Stimulated activated CD8-positive, alpha-beta memory T cell treated with anti-CD3 and anti-CD28 coated beads, Interleukin-15, amount 100 ng/mL, for 4 hours (primary cell): ENCODE measurements at places on chromosomes 2 and 18.

GRCh38 chr2:143698352-143698751 lies 569.1 kb downstream of the ARHGAP15 start:
- no peak for DNase-seq

- DNase-seq = no peak
These were observed 833.2 kb upstream of the CHAC2 start for GRCh38 chr2:52934323-52934898.

DNA sequence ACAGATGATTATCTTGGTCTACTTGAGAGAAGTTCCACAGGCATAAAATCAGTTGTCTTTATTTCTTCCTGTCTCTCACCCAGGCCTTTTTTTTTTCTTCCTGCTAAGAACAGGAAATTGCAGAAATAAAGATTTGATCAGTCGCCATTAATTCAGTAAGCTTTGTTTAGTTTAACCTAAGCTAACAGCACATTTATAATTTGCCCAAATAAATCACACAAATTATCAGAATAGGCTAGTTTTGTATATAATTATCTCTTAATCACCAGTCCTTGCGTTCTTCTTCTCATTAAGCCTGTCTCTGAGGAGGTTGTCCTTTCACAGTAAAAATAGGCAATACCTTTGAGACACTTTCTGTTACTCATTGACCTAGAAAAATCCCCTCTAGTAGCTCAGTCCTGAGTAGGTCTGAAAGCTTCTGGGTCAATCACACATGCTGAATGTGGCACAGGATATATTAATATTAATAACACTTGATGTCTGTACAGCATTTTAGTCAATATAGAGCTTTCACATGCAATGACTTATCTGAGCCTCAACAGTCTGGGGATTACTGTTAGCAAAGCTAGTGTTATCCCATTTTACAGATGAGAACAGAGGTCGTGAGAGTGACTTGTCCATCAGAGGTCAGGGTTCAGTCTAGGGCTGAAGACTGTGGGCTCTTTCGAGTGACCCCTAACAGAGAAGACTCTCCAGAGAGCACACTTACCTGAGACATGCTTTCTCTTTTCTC lies 11.2 kb upstream of the STK17B start:
- DNase-seq = no peak

DNA sequence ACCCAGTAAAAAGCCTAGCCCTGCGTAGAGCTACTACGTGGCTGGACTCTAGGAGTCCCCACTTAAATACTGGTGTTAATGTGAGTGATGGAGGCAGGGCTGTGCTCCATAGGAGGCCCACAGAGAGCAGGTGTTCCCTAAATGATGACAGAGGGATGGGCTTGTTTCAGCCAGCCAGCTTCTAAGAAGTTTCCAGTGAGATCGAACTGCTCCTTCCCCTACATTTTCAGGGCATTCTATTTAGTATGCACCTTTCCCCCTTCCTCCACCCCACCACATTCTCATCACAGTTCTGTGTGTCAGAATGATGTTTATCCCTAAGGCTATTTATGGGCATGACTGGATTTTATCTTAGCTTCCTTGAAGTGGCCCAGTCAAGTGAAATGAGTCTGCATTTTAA lies 213.0 kb downstream of the TRIB2 start:
- no peak for DNase-seq

DNA sequence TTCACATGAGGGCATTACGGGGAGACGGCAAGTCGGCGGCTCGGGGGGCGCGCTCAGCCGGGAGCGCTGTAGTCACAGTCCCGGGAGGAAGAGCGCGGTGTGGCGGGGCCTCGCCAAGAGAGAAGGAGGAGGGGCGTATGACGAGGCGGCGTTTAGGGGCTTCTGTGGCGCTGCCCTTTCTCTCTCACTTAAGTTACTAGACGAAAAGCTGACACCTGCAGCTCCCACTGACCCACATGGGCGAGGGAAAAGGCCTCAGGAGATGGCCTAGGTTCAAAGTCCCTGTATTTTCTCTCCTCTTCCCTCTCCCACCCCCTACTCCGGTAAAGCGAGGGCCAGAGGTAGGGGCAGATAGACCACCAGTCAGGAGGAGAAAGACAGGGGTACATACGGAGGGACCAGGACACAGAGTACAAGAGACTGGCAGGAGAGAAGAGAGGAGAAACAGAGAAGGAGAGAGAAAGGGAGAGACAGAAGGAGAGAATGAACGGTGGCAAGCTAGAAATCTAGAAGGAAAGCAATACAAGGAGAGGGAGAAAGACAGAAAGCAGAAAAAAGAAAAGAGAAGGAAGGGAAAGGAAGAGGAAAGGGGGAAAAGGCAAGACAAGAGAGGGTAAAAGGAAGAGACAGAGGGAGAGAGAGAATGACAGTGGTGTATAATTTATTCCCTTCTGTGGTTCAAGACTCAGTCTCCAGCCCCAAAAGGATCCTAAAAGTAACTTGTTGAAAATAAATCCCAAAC lies 3.8 kb downstream of the SIX2 start:
- no peak for DNase-seq

GRCh38 chr2:219912491-219912921 lies 285.1 kb downstream of the SLC4A3 start:
- no peak for DNase-seq

DNA sequence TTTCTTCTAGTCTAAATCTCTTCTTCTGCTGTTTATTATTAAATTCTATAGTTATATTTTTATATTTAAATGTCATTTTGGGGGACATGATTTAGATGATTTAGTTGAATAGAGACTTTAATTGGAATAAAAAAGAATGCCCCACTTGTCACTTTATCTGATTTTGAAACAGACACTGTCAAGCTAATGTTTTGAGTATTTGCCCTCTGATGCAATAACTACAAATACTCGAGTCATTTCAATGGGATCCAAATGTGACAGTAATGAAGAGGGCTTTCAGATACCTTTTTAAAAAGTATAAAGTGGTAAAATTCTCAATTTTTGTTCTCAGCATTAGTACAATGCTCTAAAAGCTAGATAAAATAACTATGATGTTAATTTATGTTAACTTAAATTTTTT lies 257.3 kb upstream of the SESTD1 start:
- DNase-seq = no peak

DNA sequence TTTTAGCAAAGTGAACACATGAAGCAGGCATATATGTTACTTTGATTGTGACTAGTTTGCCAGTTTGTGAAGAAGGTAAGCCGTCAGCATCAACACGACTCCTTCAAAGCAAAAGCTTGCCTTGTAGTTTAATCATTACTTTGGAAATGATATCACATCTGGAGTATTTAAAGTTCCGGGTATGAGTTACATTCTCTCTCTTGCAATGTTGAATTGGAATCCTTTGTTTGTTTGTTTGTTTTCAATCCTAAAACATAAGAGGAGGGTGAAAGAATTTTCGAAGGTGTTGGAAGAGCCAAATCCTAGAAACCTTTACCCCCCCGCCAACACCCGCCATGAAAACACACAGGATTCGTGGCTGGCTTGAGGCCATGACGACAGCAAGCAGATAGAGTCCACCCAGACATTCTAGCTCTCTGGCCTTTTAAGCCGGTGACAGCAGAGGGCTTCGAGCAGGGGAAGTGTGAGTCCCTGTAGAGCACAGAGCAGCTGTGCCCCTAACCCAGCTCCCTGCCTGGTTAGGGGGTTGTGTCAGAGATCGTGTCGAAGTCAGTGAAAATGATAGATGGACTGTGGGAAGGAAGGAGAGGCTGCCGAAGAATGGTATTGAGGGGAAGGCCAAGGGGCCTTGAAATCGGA lies 103.8 kb upstream of the SMIM21 start:
- no peak for DNase-seq

GRCh38 chr2:217789003-217789735 lies 213.6 kb downstream of the TNS1 start:
- DNase-seq = peak; percentile 31

- DNase-seq = no peak
These were observed 116.0 kb downstream of the CDC42EP3 start for GRCh38 chr2:37555457-37555856.

DNA sequence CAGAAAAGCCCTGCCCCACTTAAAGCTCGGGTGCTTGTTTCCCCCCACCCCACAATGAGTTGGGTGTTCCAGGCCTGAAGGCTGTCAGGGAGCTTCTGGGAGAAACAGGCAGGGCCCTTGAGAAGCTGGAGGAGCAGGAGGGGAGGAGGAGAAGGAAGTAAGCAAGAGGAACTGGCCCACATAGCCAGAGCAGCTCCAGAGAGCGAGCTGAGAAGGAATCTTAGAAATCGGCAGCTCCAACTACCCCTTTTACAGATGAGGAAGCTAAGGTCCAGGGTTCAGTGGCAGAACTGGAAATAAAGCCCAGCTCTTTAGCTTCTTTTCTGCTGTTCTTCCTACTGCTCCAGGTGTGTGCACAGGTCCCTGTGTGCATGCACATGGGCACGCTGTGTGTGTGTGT lies 12.7 kb upstream of the KCNK3 start:
- DNase-seq = no peak

GRCh38 chr18:2441544-2441943 lies 129.8 kb downstream of the METTL4 start:
- DNase-seq = no peak

DNA sequence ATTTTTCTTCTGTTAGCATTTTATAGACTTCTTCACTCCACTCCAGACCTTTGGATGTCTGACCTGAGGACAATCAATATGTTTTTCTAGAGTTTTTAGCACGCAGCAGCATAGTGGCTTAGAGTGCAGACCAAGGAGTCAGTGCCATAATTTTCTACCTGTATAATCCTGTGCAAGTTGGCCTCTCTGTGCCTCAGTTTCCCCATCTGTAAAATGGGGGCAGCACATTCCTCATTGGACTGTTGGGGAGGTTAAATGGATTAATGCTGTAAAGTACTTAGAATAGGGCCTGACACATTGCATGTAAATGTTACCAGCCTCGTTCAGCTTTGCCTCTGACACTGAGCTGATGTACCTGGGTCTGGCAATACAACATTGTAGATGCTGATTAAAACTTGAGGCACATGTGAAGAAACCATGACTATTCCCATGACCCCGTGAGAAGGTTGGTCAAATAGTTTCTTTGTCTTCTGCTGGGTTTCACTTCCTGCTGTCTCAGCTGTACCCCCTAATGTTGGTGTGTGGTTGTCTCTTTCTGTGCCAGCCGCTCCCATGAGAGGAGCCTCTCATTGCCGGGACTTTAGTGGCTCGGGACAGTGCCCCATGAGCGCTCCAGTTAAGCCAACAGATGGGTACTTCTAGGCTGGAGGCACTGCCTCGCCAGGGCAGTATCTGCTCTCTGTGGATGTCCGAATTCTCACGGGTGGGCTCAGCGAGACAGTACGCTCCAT lies 125.3 kb downstream of the SH3RF3 start:
- DNase-seq = no peak

- no peak for DNase-seq
These were observed 5.4 kb downstream of the NEB start for GRCh38 chr2:151728804-151729414.

DNA sequence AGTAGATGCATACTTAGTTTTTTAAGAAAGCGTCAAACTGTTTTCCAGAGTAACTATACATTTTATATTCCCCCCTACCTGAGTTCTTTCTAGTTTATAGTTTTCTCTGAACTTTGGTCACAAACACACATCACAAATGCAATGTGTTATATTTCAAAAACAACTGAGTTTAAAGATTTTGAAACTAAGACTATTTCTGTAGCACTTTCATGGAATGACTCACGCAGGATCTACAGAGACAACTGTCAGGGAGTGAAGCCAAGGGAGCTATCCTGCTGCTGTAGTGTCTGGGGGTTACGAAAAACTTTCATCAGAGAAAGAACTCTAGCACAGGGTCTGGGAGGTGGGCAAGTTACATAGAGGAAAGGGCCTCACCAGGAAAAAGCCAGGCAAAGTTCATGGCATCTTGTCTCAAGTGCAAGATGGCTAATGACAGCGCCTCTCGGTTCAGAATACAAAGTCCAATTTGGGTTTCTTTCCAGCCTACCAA lies 66.8 kb downstream of the UXS1 start:
- no peak for DNase-seq

GRCh38 chr2:181038796-181039195 lies 58.4 kb downstream of the UBE2E3 start:
- DNase-seq = no peak
